B cell (primary cell): ENCODE measurements at places on chromosomes 11 and 22.

DNA sequence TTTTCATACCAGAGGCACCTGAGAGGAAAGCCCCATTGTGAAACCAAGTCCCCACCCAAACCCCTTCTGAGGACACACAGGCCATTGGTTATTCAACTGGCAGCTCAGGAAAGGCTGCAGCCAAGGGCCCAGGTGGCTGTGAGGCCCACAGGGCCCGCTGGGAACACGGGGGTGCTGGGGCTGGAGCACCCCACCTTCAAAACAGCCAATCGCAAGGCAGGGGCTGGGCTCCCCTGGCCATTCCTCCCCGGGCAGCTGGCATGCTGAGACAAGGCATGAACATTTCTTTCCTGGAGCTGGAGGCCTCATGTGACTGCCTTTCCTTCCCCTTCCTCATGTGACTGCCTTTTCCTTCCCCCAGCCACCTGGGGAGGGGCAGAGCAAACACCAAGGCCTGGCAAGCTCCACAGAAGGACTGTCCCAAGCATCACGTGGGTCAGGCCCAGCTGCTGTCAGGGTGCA lies 76.9 kb downstream of the PIWIL3 start:
- DNase-seq: no peak

GRCh38 chr11:122599434-122599833 lies 56.1 kb upstream of the UBASH3B start:
- DNase-seq: no peak

- peak; percentile 13 for DNase-seq
These were observed 2.7 kb downstream of the LRRC32 start for GRCh38 chr11:76667856-76668255.

- no peak for DNase-seq
These were observed 93.6 kb upstream of the CRYBB3 start for GRCh38 chr22:25105817-25106650.

- DNase-seq: peak; percentile 18
These were observed 2.4 kb downstream of the BSX start for GRCh38 chr11:122979103-122979814.

GRCh38 chr11:33868647-33869461 lies 23.0 kb downstream of the LMO2 start:
- peak; percentile 41 for DNase-seq

- DNase-seq: no peak
These were observed 54.2 kb downstream of the EXT2 start for GRCh38 chr11:44149651-44150050.

DNA sequence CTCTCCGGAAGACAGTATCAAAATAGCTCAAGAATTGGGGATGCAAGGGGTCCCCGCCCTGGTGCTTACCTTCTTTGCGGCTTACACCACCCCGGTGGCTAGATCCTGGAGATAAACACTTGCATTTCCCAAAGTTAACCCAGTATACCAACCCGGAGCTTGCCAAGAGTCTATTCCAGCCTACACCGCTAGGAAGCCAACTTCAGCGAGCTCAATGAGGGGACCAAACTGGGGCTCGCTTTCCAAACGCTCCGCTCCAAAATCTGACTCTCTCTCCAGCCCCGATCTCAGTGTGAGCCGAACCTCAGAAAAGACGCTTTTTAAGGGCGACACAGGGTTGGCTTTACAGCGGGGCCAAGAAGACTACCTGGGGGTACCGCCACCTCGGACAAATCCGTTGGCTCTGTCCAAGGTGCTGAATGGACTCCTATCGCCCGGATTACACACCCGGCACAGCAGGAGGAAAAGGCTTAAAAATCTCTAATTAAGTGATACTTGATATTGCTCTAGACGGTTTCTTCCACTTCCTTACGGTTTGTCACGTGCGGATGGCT lies 20.1 kb upstream of the BDNF start:
- no peak for DNase-seq

DNA sequence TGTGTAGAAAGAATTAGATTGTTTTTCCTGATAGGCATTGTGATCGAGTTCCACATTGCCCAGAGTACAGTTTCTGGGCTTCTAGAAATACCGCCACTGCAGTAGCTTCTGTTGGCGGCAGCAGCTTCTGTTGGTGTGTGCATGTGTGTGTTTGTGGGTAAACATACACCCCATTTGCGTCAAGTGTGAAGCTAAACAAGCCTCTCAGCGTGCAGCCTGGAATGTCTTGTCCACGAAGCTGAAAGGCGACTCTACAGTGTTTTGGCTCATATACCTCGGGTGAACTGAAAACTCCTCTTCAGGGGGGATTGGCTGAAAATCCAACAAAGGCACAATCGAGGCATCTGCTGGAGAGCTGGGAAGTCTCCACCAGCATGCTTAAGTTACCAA lies 112.0 kb upstream of the E2F8 start:
- DNase-seq: no peak

DNA sequence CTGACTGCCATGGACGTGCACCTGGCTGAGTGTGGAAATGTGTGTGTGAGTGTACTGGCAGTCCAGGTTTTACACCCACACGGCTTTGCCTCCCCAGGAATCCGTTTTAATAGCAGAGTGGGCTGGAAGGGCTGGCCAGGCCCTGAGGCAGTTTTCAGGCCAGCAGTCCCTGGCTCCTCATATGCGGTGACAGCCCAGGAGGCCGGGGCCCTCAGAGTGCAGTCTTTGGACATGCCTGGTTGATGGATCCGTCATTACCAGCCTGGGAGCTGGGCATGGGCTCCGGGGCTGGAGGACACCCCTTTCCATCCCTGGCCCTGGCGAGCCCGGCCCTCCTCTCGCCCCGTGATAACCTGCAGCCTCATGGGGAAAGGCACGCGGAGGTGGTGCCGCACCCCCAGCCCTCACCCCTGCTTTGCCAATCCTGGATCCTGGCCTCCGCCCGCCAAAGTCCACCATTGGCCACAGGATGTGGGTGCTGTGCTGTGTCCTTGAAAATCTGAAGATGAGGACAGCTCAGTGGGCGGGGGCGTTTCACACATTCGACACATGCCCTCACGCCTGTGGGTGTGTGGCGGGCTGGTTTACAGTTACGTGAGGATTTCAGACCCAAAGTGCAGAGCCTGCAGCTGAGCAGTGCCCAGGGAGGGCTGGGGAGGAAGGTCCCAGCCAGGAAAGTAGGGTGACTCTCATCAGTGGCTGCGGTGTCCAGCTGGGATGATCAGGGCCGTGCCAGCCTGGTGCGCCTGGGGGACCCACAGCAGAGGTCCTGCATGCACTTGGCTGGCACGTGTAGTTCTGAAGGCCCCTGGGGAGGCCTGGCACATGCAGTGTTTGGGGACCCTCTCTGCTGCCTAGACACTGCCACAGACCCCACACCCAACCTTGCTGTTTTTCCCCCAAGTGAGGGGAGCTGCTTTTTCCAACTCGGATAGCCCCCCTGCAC lies 55.1 kb downstream of the RTN4R start:
- DNase-seq: no peak

- DNase-seq: peak; percentile 48
These were observed 522.3 kb downstream of the BRD1 start for GRCh38 chr22:49305214-49305965.

GRCh38 chr11:89625171-89625570 lies 84.9 kb upstream of the TRIM77 start:
- DNase-seq: no peak

DNA sequence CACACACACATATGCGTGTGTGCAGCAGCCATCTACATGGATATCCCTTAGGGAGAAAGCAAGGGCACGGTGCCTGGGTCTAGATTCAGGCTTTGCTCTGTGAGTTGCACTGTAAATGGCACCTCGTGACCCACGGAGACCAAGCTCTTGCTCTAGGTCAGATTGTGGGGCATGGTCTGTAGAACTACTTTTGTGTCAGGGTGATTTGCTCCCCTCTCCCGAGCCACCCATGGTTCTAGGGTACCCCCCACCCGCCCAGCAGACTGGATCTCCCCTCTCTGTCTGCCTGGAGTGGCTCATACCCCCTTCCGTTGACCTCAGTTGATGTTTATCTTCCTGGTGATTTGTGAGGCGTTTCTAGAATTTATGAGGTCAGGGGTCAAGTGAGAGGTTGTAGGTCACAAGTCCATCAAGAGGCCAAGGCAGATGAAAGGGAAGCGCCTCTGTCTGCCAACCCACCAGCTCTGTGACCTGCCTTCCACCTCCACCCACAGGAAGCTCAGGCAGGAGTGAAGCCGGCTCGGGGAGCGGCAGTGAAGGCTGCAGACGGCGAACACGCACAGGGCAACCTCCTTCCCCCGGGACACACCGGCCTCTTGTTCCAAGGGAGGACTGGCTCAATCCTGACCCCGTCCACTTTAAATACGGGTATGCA lies 76.2 kb upstream of the TTLL12 start:
- DNase-seq: peak; percentile 21

GRCh38 chr11:10857459-10857708 lies 469 bp downstream of the ZBED5 start:
- DNase-seq: no peak

DNA sequence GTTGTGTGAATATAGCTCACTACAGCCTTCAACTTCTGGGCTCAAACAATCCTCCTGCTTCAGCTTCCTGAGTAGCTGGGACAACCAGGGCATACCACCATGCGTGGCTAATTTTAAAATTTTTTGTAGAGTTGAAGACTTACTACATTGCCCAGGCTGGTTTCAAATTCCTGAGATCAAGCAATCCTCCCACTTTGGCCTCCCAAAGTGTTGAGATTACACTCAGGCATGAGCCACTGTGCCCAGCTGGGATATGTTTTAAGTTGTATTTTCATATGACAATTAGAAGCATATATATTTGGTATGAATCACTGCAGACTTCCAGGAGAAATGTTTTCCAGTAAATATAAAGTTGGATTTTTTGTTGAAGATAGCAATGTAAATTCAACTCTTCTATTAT lies 15.4 kb downstream of the DDX10 start:
- no peak for DNase-seq

DNA sequence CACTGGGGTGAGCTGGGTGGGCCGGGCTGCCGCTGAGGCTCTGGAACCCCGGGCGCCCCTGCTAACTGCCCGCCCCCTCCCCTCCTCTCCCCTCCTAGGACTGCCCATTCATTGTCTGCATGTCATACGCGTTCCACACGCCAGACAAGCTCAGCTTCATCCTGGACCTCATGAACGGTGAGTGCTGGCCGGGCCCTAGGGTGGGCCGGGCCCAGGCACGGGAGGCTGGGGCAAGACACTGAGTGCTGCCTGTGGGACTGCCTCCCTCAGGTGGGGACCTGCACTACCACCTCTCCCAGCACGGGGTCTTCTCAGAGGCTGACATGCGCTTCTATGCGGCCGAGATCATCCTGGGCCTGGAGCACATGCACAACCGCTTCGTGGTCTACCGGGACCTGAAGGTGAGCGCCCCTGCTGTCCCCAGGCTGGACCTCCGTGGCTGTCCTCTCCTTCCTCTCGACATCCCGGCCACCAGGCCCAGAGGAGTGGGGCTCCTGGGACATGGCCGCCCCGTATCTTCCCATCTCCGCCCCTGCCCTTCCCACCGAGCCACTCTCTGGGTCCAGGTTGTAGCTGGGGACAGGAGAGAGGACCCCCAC lies 7.5 kb upstream of the ANKRD13D start:
- DNase-seq: no peak

GRCh38 chr22:22836635-22837034 lies 51.0 kb upstream of the IGLL5 start:
- no peak for DNase-seq

DNA sequence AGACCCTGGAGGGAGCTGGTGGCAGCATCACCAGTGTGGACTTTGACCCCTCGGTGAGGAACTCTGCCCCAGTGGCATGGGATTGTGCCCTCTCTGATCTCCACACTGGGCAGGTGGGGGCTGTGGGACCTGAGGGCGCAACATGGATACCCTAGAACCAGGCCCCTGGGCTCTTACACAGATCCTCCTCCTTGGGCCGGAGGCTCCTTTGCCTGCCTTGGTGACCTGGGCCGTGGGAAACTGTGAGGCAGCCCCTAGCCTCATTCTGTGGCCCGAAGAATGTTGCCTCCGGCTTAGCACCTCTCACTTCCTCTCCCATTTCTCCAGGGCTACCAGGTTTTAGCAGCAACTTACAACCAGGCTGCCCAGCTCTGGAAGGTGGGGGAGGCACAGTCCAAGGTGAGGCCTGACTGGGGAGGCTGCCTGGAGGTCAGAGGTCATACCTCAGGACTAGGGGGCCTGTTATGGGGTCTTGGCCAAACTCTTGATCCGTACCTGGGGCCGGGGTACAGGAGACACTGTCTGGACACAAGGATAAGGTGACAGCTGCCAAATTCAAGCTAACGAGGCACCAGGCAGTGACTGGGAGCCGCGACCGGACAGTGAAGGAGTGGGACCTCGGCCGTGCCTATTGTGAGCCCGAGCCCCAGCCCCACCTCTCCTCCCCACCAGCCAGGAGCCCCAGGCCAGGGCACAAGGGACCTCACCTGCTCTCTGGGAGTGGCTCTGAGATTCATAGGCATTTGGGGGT lies 12.2 kb downstream of the ATG16L2 start:
- DNase-seq: no peak

GRCh38 chr11:17021511-17021910 lies 7.3 kb upstream of the PLEKHA7 start:
- no peak for DNase-seq

GRCh38 chr11:68010090-68011041 lies at the start of gene ALDH3B1:
TSS of gene ALDH3B1 (plus strand) at chr11:68010327. CDS start at chr11:68015298, 4,971 bp downstream.
- DNase-seq: peak; percentile 51

DNA sequence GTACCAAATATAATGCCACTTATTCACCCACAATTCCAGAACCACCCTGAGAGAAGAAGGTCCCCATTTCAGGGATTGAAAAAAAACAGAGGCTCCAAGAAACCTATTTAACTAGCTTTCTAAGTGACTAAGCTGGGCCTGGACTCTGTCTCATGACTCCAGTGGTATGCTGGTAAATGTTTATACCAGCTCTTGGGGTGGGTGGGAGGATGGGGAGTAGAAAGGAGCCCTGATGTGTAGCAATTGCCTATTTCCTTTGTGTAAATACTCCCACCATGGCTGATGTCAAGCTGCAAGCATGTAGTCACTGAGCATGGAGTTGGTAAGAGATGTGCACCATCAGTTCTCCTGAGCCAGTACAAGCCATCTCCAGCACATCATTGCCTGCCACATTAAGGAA lies 2.8 kb downstream of the PRG3 start:
- no peak for DNase-seq

DNA sequence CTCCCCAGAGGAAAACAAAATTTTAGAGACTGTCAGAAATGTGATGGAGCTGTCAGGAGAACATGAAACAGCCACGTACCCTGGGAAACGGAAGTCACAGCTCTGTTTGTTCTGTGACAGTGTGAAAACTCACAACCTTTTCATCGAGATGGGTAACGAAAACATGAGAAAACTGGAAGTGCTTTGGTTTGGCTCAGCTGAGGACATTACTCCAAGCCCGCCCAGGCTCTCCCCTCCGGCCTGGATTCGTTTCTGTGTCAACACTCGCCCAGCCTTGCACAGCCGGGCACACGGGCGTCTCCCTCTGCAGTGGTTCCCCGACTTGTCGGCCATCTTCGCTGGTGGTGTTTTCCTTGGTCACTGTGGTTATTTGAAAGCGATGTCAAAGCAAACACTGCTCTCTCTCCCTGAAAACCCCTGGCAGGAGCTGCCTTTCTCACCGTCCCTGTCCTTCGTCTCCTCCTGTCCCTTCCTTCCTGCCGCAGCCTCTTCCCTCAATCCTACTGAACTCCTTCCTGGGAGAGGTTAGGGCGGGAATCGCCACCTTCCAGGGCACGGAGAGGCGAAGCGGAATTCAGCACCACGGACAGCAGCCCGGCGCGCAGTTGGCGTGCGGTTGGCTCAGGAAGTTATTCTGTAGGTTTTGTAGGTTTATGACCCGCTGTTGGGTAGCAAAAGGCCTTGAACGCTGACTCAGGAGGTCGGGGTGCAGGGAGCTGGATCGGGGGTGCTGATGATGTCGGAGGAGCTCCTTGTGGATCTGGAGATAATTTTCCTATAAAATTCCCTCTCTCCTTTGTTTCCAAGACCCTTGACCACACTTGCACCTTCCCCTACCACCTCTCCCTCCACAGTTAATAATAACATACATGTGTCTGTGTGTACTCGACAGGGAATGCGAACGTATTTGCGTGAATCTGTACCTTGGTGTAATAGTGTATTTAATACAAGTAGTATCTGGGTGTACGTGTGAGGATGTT lies 13.1 kb upstream of the RPS19BP1 start:
- peak; percentile 70 for DNase-seq
